PC-3 (cell line): ENCODE measurements at places on chromosomes 2 and 18. TPM values are rescaled to one million over a fixed set of nuclear protein-coding genes. Genes with fewer than 3 reads are reported as not detected.

The UPP2 gene
- total RNA-seq: not detected in 2 replicates

GRCh38 chr2:48449073-48449840 lies 80.7 kb upstream of the STON1 start:
- H3K27ac ChIP-seq: 0 out of 2 replicates have a peak overlapping the region, but pooled peaks have one; percentile 3
- H3K4me1 ChIP-seq: peaks cover 35% of the 10 kb centered on the region
- no peaks in the 10 kb centered on the region for H3K27me3 ChIP-seq
- H3K36me3 ChIP-seq: no peaks in the 10 kb centered on the region; the same call in 1 of the 2 replicates
- no peak for DNase-seq

The TTR gene
- total RNA-seq: not detected in 2 replicates

The RGPD3 gene
- total RNA-seq: 0.04 TPM in 1 of 2 replicates, not detected in the other

The ANKRD23 gene
- 4.0 and 8.2 TPM in 2 replicates for total RNA-seq

- no peaks in the 10 kb centered on the region for H3K36me3 ChIP-seq
- no peaks in the 10 kb centered on the region for H3K27me3 ChIP-seq
- H3K27ac ChIP-seq: peak overlapping the region; percentile 98
- DNase-seq: peak; percentile 93
- no peak overlapping the region for H3K4me3 ChIP-seq
- H3K4me1 ChIP-seq: peaks cover 16% of the 10 kb centered on the region
Observed at GRCh38 chr18:9422816-9423519, 52.3 kb upstream of the RALBP1 start.

The SNTG2 gene
- not detected in 2 replicates for total RNA-seq

GRCh38 chr18:63511285-63511684 lies 30.9 kb upstream of the SERPINB12 start:
- H3K36me3 ChIP-seq: no peaks in the 10 kb centered on the region
- no peaks in the 10 kb centered on the region for H3K27me3 ChIP-seq
- H3K4me1 ChIP-seq: no peaks in the 10 kb centered on the region

GRCh38 chr18:75107931-75108276 lies 101.0 kb downstream of the PTGR3 start:
- peaks cover 6% of the 10 kb centered on the region; the same call in 1 of the 2 replicates for H3K4me1 ChIP-seq
- H3K27ac ChIP-seq: no peak overlapping the region
- H3K27me3 ChIP-seq: peaks cover 22% of the 10 kb centered on the region
- DNase-seq: no peak
- no peak overlapping the region for H3K4me3 ChIP-seq
- no peaks in the 10 kb centered on the region for H3K36me3 ChIP-seq

The REG1B gene
- total RNA-seq: not detected in 2 replicates

- H3K4me3 ChIP-seq: no peak overlapping the region
- DNase-seq: no peak
- H3K36me3 ChIP-seq: no peaks in the 10 kb centered on the region
- no peaks in the 10 kb centered on the region for H3K27me3 ChIP-seq
- H3K4me1 ChIP-seq: no peaks in the 10 kb centered on the region
Observed at GRCh38 chr18:50665519-50665918, 105.6 kb downstream of the MAPK4 start.

DNA sequence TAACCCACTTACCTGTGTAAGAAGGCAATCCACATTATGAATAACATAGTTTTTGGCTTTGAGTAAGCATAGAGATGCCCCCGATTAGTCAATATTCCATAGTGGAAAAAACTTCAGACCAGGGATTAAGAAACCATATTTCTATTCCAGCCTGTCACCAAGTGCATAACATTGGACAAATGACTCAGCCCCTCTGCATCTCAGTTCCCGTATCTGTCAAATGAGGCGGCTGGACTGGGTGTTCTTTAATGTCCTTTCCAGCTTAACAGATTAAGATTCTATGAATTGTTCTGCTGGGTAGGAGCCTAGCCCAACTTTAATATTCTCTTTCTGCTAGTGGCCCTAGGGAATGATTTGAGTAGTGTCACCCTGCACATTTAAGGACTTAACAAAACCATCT lies 11.8 kb upstream of the FTCDNL1 start:
- no peaks in the 10 kb centered on the region for H3K4me1 ChIP-seq
- peaks cover 39% of the 10 kb centered on the region for H3K27me3 ChIP-seq
- no peaks in the 10 kb centered on the region for H3K36me3 ChIP-seq
- no peak overlapping the region for H3K27ac ChIP-seq
- H3K4me3 ChIP-seq: no peak overlapping the region

GRCh38 chr2:43458014-43458628 lies 137.7 kb downstream of the THADA start:
- no peaks in the 10 kb centered on the region for H3K27me3 ChIP-seq
- H3K27ac ChIP-seq: peak overlapping the region; percentile 39
- peaks cover 68% of the 10 kb centered on the region for H3K4me1 ChIP-seq
- peak; percentile 72 for DNase-seq

DNA sequence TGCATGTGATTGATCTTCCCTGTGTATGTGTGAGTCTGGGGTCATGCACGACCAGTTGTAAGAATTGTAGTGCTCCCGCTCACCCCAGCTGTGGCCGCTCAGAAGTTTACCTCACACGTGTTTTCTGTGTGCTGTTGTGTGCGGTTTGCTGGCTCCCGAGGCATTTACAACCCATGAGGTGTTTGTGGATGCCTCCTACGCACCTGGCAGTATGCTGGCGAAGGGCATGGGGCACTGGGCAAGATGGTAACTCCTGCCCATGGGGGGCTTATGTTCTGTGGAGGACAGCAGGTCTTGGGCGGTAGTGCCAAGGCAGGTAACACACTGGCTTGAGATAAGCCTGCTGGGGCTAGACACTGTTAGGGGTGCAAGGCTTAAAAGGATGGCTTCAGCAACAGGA lies 102.6 kb upstream of the HS6ST1 start:
- no peak overlapping the region for H3K4me3 ChIP-seq
- H3K27me3 ChIP-seq: no peaks in the 10 kb centered on the region
- no peaks in the 10 kb centered on the region for H3K36me3 ChIP-seq
- H3K27ac ChIP-seq: no peak overlapping the region
- no peak for DNase-seq
- H3K4me1 ChIP-seq: peaks cover 28% of the 10 kb centered on the region

DNA sequence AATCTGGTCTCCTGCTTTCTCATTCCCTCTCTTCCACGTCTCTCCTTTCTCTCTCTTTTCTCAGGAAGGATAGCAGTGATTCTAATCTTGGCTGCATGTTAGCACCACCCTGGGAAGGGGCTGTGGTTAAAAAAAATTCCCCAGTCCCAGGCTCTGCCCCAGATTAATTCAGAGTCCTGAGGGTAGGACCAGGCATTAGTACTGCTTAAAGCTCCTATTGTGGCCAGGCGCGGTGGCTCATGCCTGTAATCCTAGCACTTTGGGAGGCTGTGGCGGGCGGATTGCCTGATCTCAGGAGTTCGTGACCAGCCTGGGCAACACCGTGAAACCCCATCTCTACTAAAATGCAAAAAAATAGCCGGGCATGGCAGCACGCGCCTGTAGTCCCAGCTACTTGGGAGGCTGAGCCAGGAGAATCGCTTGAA lies 35.4 kb upstream of the EML4 start:
- DNase-seq: no peak
- H3K4me3 ChIP-seq: no peak overlapping the region
- no peaks in the 10 kb centered on the region for H3K36me3 ChIP-seq

The SLC11A1 gene
- 0.17 and 0.33 TPM in 2 replicates for total RNA-seq

DNA sequence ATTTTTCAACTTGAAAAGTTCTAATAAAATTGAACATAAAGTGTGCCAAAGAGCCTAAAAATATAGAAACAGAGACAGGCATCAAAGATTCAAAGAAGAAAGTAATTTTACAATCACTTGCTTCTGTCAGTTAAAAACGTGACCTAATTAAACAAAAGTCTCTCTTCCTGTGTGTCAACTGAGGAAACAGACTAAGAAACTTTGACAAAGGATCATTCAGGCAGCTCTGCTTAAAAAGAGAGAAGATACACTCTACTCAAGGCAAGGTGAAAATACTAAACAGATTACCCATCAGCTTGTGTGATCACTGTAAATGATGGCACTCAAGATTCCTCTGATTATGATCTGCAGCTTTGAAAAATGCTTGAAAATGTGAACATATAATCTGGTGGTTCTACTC lies 47.8 kb downstream of the DYM start:
- H3K4me3 ChIP-seq: no peak overlapping the region
- H3K27me3 ChIP-seq: no peaks in the 10 kb centered on the region
- H3K36me3 ChIP-seq: no peaks in the 10 kb centered on the region
- H3K27ac ChIP-seq: no peak overlapping the region

- peak; percentile 30 for DNase-seq
- H3K27ac ChIP-seq: peak overlapping the region; percentile 77
- H3K4me3 ChIP-seq: peak overlapping the region; percentile 23; the same call in 1 of the 2 replicates
- peaks cover 54% of the 10 kb centered on the region for H3K4me1 ChIP-seq
Observed at GRCh38 chr2:233481368-233482142, 85.0 kb downstream of the USP40 start.

The ALLC gene
- total RNA-seq: not detected in 2 replicates
